ENCODE measurements at places on chromosomes 11 and 22.

DNA sequence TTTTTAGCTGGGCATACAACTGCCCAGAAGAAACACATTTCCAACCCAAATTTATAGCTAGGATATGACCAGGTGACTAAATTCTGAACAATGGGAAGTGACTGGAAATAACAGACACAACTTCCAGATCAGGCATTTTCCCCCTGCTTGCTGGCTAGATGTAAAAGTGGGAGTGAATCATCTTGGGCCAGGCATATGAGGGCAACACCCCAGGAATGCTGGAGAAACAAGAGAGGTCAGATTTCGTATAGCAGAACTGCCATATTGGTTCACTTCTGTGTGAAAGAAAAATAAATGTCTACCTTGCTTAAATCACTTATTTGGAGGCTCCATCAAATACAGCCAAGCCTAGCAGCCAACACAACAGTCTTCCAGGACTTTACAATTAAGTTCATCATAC is 7.4 kb downstream of the ATL3 start:
- DNase-seq: no peak

GRCh38 chr11:72577271-72577721 is 96.9 kb downstream of the PDE2A start:
- DNase-seq: no peak

- no peak for DNase-seq
Measured at GRCh38 chr11:102920118-102920684, 35.3 kb downstream of the MMP13 start.

DNA sequence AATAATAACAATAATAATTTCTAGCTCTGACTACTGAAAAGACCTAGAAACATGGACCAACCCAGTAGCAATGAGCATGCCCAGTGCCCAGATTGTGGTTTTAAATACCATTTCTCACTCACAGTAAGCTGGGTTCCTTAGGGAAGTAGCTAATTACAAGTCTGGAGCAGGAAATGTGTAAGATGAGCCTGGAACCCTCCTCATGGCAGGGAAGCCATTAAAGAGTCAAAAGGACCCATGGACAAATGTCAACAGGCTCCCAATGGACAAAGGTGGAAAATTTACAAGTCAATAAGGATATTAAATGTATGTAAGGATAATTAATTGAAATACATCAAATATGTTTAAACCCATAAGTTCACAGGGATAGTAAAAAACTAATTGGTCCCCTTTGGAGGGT is 10.6 kb upstream of the CSNK2A3 start:
- no peak for DNase-seq

- no peak for DNase-seq
Measured at GRCh38 chr11:13229136-13229535, 48.5 kb upstream of the BMAL1 start.

- no peak for DNase-seq
Measured at GRCh38 chr11:96964661-96965060, 574.8 kb downstream of the JRKL start.

DNA sequence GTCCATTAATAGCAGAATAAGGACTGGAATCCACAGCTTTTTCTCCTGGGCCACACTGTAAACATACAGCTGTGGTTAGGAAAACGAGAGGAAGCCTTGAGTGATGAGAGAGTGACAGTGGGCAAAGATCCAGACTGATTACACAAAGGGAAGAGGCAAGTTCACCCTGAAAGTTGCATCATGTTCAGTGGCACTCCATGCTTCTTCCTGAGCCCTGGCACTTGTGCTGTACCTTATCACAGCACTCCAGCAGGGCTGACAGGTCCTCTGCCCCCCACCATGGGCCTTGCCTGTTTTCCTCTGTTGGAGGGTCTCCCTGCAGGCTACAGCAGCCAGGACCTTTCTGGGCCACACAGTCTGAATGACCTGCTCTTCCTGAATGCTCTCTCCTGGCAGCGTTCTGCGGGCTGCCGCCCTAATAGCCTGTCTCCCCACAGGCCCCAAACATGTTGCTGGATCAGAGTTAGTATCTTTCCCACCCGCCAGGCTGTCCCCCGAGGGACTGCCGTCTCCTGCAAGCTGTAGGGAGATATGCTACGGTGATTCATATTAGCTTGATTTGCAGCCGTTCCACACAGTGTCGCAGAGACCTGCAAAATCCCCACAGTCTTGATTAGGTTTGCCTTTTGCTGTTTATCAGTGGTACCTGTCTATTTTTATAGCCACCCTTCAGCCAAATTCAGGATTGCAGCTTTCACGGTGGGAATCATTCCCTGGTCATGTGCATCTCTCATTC is 60.2 kb downstream of the NTM start:
- DNase-seq: no peak

DNA sequence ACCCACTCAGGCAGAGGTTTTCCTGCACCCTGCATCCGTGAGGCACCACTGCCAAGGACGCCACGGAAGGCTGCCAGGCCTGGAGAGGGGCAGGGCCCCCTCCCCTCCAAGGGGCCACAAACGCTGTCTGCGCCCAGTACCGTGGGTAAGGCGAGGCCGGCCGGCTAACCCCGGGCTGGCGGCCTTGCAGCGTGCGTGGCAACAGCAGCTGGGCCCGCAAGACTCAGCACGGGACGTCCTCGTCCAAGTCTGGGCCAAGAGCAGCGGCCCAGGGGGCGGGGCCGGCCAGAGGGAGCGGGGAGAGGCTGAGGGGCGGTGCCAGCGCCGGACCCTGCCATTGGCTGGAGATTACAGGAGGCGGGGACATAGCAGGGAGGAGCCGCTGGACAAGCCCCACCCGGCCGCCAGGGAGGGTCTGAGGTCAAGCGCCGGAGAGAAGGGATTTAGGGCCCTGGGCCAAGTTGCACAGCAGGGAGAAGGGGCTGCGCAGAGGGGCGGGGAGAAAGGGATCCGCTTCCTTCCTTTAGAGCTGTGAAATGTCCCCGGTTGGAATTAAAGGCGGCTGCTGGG is 16.0 kb downstream of the SLC43A1 start:
- DNase-seq: no peak

- no peak for DNase-seq
Measured at GRCh38 chr22:46054091-46055073, 77.4 kb upstream of the WNT7B start.

- DNase-seq: no peak
Measured at GRCh38 chr11:94501522-94501921, 7.7 kb downstream of the ANKRD49 start.

- DNase-seq: no peak
Measured at GRCh38 chr11:65187971-65188461, 6.3 kb downstream of the CAPN1 start.

GRCh38 chr11:105588001-105588400 is 21.9 kb upstream of the GRIA4 start:
- DNase-seq: no peak
